ENCODE measurements at places on chromosomes 7 and 10.

DNA sequence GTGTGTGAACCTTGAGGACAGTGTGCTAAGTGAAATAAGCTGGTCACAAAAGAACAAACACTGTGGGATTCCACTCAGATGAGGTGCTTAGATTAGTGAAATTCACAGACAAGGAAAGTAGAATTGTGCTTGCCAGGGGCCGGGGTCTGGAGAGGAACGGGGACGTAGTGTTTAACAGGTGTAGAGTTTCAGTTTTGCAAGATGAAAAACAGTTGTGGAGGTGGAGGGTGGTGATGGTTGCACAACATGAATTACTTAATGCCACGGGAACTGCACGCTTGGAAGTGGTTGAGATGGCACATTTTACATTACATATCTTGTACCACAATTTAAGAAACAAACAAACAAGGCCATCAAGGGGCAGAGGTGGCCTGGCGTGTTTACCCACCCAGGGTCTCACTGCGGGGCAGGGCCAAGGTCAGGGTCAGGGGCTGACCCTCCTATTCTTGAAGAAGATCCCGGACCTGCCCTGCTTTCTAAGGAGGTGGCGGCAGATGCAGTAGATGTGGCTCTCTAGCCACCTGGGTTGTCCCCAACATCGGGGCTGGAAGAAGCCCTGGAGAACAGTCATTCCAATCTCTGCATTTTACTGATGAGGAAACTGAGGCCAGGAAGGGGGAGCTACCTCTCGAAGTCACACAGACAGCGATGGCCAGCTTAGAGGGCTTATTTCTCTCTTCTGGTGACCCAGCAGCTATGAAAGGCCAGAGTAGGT is 91.5 kb upstream of the LRRC4 start:
- no peak for DNase-seq

GRCh38 chr10:126240483-126240882 is 147.8 kb downstream of the ADAM12 start:
- no peak for DNase-seq

DNA sequence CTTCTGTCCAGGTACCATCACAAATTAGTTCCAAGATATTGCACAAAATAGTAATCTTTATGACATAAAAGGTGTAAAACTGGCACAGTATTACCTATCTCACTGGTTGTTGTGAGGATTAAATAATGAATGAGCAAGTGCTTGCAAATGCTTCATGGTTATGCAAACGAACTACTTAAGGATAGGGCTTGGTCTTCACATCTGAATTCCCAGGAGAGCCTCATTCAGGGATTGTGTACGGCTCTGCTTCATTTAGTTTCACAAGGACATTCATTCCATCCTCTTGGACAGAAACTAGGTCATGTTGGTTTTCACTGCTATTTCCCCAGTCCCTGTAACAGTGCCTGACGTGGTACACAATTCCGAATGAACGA is 12.1 kb downstream of the ABCA13 start:
- peak; percentile 17 for DNase-seq

DNA sequence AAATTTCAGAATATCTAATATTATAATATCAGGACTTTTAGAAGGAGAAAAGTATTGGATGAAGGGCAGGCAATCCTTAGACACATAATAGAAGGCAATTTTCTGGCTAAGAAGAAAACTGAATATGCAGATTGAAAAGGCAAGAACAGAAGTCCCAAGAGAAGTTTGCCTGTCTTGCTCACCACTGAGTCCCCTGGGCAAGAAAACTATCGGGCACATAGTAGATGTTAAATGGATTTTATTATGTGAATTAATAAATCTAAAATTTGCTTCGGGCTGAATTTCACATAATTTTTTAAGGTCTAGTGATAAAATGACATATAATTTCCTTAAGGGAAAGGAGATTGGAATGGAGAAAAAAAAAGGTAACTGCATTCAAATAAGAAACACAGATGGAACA is 380.9 kb upstream of the GRM3 start:
- no peak for DNase-seq

- no peak for DNase-seq
Observed at GRCh38 chr10:27099448-27099847, 846 bp downstream of the ANKRD26 start.

DNA sequence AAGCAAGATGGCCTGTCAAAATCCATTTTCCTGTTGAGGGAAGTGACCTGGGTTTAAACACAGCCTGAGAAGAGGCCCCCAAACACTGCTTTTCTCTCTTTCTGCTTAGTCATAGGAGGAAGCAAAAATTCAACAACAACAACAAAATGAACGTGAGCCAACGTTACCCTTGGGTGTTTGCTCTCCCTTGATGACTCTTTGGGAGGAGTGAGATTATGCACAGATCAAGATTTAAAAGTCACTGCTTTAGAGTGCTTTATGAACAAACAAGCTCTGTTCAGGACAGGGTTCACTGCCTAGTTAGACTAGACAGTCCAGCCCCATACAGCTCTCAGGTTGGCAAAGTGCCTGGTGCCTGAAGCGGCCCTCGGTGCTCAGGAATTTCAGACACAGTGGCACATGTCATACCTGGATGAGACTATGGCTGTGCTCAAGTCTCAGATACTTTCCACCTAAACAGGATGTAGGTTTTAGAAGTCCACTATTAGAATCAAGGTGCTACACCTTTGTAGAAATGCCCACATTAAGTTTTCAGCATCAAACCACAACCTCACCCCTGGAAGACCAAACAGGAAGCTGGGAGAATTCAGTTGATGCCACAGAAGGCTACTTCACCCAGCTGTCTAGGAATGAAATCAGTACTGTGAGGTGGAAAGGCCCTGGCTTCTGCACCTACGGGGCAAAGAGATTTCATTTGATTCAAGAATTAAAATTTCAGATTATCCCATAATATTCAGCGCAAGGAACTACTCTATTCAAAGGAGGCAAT is 38.7 kb downstream of the DENND11 start:
- DNase-seq: no peak

GRCh38 chr7:143286522-143286890 is 1.6 kb upstream of the CASP2 start:
- no peak for DNase-seq

DNA sequence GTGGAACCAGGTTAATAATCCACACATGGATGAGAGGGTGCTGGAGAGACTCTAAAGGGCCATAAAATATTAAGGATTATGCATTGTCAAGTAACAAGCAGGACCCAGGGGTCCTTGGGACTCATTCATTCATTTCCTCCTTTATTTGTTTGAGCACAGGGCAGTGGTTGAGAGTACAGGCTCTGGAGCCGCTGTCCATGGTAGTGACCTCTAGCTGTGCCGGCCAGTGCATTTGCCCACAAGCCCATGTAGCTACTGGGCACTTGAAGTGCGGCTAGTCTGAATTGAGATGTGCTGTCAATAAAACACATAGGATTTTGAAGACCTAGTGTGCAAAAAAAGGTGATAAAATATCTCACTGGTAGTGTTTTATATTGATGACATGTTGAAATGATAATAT is 137.6 kb downstream of the C10orf105 start:
- DNase-seq: peak; percentile 25

Data from HCEC 1CT (cell line).